Fibroblast of upper back skin (primary cell): ENCODE measurements at places on chromosomes 5 and 9.

DNA sequence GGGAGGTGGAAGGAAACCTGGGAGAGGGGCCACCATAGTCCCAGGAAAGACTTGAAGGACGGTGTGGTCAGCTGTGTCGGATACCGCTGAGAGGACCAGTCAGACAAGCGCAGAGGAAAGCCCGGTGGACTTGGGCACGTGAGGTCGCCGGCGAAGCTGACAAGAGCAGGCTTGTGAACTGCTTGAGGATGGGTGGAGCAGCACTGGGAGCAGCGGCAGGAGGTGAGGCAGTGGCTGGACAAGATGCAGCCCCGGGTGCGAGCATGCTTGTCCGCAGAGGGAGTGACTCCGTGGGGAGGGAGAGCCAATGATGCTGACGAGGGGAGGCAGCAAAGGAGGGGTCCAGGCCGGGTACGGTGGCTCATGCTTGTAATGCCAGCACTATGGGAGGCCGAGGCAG, 18.3 kb upstream of the CD74 start:
- DNase-seq, result no peak

DNA sequence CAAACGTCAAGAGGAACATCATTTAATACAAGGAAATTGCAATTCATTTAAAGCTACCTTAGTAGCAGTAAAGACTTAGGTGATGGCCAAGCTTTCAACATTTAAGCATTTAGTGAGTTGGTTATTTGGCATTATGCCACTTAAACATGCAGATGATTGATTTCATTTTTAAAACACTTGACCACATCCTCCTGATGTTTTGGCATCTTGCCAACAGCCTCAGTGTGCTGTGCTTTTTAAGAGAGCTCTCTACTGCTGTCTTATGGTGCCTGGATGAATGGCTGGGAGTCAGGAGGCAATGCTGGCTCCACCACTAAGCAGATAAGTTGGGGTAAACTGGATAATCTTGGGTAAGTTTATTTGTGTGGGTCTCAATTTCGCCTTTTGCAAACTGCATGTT, 364.5 kb downstream of the MAN2A1 start:
- peak; percentile 92 for DNase-seq

DNA sequence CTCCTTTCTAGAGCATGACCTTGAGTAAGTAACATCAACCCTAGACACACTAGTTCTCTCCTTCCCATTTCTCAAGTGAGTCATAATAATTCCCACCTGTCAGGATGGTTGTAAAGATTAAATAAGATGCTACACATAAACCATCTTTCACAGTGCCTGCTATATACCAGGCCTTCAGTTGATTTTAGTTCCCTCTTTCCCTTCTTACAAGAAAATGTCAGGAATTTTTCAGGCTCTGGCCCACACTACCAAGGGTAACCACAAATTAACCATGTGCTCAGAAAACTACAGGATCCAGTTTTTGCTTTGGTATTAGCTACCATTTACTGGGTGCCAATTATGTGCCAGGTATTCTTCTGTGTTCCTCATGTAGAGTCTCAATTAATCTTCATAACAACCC, 42.7 kb upstream of the RARS1 start:
- peak; percentile 27 for DNase-seq

DNA sequence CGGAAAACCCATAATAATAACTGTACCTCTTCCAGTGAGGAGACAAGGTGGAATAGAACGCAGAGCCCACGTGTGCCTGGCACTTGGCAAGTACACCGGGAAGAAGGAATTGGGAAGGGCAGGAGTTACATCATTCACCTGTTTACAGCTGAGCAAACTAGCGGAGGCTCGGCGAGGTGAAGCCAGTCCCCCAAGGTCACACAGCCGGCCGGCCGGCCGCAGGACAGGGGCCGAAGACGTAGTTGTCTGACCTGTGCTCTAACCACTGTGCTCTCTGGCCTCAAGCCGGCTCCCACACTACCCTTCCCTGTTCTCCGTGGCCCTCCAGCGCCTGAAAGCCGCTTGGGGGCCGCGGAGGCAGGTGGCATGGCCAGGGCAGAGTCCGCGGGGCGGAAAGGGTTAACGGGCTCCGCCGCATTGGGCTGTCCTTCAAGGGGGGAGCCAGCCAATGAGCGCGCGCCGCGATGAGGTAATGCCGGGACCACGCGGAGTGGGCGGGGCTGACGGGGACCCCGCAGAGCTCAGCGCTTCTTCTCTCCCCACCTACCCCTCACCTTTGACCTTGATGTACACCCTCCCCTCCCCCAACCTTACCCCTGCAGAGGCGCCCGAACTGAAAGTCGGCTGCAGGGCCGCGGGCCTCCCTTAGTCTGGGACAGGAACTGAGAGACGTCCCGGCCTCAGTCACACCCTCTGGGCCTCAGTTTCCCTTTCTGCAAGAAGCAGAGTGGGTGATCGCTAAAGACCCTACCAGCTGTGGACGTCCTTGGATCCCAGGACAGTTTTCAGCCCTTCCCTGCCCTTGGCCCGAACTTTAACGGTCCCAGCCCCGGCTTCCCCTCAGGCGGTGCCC, 125.1 kb downstream of the C9orf50 start:
- peak; percentile 93 for DNase-seq

GRCh38 chr9:125544988-125545651, 161.9 kb downstream of the MAPKAP1 start:
- peak; percentile 78 for DNase-seq

DNA sequence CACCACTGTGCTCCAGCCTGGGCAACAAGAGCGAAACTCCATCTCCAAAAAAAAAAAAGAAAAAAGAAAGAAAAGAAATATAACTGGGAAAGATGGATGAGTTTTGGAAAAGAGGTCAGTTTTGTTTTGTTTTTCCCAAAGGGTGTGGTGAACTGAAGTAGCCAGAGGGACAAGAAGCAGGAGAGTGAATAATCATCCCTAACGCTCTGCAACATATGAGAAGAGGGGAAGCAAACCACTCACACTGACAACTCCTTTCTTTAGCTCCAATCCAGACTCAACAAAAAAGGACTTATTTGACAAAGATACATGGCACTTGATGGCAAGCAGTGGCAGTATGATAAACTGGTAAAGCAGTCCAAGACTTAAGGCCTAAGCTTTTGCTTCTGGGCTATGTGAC, 176.1 kb upstream of the HMHB1 start:
- no peak for DNase-seq

GRCh38 chr5:32138839-32139493, 35.2 kb downstream of the GOLPH3 start:
- no peak for DNase-seq

GRCh38 chr9:118957585-118957984, 411.6 kb downstream of the BRINP1 start:
- no peak for DNase-seq

DNA sequence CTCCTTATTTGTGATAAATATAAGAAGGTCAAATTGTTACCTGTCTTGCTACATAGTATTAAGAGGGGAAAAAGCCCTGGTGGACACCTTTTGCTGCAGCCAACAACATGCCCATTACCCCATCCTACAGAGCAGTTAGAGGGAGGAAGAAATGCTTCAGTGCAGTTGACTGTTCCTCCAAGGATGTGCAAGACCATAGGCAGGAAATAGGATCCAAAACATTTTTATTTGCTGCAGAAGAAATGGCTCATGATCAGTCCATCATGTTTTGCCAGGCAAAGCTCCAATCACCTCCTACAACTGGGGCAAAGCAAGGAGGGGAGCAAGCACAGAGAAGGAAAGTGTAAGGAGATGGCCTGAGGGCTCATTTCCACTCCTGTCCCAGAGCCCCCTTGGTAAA, 399.1 kb upstream of the PIK3R1 start:
- DNase-seq, result peak; percentile 34

GRCh38 chr5:132380047-132380446, 10.5 kb downstream of the SLC22A5 start:
- DNase-seq, result no peak

- DNase-seq, result no peak
These were observed 11.1 kb downstream of the PRRC2B start for GRCh38 chr9:131404987-131405386.

- no peak for DNase-seq
These were observed 8.3 kb upstream of the CHD1 start for GRCh38 chr5:98936948-98937715.

DNA sequence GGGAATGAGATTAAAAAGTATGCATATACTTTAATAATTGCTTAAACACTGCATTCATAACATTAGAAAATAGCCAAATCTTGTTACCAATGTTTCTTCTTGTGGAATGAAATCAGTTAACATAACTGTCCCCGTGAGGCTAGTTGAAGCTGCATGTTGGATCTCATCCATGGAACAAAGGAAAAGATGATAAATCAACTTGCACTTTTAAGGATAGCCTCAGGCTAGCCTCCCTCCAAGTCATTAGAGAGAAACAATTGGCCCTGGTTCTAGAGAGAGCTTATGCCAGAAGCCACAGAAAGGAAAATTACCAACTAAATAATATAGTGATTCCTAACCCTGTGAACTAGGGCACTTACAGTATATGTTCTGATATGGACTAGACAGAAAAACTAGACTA, 66.9 kb downstream of the GRIN3A start:
- DNase-seq, result peak; percentile 52

- DNase-seq, result no peak
These were observed 240.8 kb downstream of the FSTL4 start for GRCh38 chr5:133371371-133372155.
